ENCODE measurements at places on chromosomes 16 and 17.

GRCh38 chr16:4506450-4506849 is 30.3 kb downstream of the HMOX2 start:
- peak; percentile 7 for DNase-seq

GRCh38 chr17:36849871-36850348 is 87.4 kb upstream of the LHX1 start:
- no peak for DNase-seq

GRCh38 chr17:2222301-2222700 is 81.3 kb downstream of the SMG6 start:
- DNase-seq, result no peak

- DNase-seq, result no peak
Observed at GRCh38 chr17:82170412-82170961, 42.2 kb downstream of the CCDC57 start.

GRCh38 chr16:50291719-50292565 is 25.6 kb downstream of the ADCY7 start:
- no peak for DNase-seq

DNA sequence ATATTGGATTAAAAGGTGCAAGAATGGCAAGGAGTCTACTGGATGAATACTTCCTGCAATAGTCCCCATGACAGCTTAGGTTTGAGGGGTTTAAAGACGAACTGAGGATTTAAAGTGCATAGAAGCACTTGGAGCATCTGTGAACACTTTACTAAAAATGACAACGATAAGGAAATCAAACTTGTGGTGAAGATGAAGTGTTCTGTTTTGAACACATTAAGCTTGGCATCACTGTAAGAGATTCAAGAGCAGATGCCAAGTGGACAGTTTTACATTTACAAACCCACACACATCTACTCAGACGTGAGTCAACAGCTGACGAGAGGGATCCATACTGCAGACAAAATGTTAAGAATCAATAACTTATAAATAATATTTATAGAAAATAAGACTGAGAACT is 918.7 kb downstream of the CDH11 start:
- no peak for DNase-seq

GRCh38 chr17:78684026-78684425 is 98.0 kb downstream of the CYTH1 start:
- DNase-seq, result no peak
